ENCODE measurements at places on chromosomes 2 and 18. TPM values are rescaled to one million over a fixed set of nuclear protein-coding genes. Genes with fewer than 3 reads are reported as not detected.

NEB gene
- 17.6 TPM for total RNA-seq

RAPGEF4 gene
- total RNA-seq, result 0.98 TPM

LRRC30 gene
- total RNA-seq, result not detected

SLC30A3 gene
- 4.3 TPM for total RNA-seq

TXNDC2 gene
- total RNA-seq, result not detected

IL36B gene
- not detected for total RNA-seq

UBE2F gene
- total RNA-seq, result 33.9 TPM

KHK gene
- 7.9 TPM for total RNA-seq

TMX3 gene
- total RNA-seq, result 17.9 TPM

SERPINB12 gene
- total RNA-seq, result not detected

DSG1 gene
- total RNA-seq, result not detected

PREPL gene
- 41.8 TPM for total RNA-seq

CIDEA gene
- total RNA-seq, result not detected

ARID5A gene
- 3.0 TPM for total RNA-seq

UGT1A10 gene
- total RNA-seq, result 1.0 TPM

GBX2 gene
- total RNA-seq, result 2.4 TPM

Data from Caco-2 (cell line).